Activated T-helper 17 cell treated with anti-CD3 and anti-CD28 coated beads, Interleukin-2, amount 50 U/mL, for 72 hours (primary cell): ENCODE measurements at places on chromosomes 3 and 15. TPM values are rescaled to one million over a fixed set of nuclear protein-coding genes. Genes with fewer than 3 reads are reported as not detected.

CERS3 gene
- 1.0 TPM for total RNA-seq

GRCh38 chr15:66290007-66290406 is 3.4 kb upstream of the DIS3L start:
- ATAC-seq, result no peak

DNA sequence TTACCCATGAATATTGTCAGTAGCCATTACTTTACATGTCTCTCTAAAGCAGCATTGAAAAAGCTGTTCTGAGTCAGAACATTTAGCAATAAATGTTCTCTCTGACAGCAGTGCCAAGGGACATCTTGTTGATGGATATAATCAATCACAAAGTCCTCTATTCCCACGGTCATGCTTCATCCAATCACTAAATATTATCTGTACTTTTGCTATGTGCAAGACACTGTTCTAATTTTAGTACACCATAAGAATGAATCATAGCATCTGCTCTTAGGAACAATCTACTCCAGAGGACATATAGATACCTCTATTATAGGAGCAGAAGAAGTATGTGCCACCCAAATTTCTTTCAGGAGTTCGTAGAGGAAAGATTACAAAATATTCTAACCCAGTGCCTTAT is 142.5 kb upstream of the MBNL1 start:
- peak; percentile 22 for ATAC-seq

DNA sequence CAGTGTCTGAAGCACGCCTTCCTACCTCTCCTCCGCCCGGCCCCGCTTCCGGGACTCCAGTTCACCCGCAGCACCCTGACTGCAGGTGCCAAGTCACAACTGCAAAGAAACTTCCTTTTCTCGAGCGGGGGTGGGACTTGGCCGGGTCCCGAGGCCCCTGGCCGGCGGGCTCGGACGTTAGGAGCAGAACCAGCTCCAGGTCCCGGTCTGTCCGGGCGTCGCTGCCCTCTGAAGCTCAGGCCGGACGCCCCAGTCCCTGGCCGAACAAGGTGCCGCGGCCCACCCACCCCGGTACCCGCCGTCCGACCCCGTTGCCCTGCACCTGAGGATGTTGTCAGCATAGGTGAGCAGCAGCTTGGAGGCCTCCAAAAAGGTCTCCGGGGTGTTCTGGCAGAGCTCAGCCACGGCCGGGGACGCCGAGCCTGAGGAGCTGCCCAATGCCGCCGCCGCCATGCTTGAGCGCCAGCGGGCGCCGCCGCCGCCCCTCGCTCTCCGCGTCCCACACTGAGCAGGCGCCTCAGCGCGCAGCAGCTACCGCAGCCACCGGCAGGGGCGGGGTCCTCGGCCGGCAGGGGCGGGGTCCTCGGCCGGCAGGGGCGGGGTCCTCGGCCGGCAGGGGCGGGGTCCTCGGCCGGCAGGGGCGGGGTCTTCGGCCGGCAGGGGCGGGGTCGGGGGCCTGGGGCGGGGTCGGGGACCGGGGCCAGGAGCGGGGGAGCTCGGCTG is at the start of gene NGLY1:
Gene NGLY1 (minus strand): TSS at position 506 of the 723 bp plus-strand sequence. CDS start 53 bp downstream, at position 453.
- peak; percentile 89 for ATAC-seq

FAM43A gene
- total RNA-seq, result 32.6 TPM

CCNDBP1 gene
- 63.1 TPM for total RNA-seq

COL7A1 gene
- total RNA-seq, result 6.1 TPM

SKOR1 gene
- total RNA-seq, result 0.13 TPM

DNA sequence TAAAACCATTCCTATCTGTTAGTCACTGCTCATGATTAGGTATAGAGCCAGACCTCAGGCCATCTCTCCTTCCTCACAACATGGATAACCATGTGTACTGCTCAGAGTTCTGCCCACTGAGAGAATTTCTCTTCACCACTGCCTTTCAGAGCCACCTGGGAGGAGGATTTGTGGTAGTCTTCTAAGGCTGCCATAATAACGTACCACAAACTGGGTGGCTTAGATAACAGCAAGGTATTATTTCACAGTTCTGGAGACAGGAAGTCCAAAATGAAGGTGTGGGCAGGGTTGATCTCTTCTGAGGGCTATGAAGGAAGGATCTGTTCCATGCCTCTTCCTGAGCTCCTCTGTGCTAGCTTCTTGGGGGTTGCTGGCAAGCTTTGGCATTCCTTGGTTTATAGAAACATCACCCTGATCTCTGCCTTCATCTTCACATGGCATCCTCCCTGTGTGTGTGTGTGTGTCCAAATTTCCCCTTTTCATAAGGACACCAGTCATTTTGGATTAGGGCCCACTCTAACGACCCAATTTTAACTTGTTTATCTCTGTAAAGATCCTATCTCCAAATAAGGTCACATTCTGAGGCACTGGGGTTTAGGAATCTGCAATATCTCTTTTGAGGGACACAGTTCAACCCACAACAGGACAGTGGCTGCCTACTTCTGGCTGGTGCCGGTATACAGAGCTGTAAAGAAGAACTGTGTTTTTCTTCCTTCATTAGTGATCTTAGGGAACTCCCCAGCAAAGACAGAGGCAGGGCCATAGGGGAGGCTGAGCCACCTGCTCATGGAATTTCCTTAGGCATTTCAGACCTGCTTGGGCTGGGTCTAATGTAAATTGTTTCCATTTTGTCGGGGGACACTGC is 42.1 kb upstream of the NOX5 start:
- no peak for ATAC-seq

GRCh38 chr3:12107071-12107713 is 51.5 kb downstream of the TIMP4 start:
- no peak for ATAC-seq

DNA sequence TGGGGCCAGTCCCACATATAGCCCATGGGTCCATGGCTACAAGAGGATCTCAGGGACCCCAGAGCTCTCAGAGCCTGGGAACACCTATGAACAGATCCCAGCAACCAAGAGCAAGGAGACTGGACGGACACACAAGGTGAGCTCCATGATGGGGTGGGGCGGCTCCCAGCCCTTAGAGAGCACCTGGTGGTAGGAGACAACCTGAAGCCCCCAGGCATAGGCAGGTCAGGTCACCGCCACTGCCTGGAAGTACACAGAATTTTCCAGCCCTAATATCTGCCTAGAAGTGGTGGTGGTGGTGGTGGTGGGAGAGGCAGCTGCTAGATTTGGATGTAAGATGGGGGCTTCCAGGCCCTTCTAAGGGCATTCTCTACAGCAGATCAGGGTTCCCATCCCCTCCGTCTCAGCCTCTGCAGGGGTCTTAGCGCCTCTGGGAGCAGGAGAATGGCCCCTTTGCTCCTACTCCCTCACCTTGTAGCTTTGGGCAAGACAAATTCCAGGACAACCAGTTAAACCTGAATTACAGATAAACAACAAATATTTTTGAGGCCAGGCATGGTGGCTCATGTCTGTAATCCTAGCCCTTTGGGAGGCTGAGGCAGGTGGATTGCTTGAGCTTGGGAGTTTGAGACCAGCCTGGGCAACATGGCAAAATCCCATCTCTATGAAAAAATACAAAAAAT is 9.2 kb downstream of the SH2D7 start:
- no peak for ATAC-seq

GRCh38 chr3:143201870-143202752 is 82.5 kb downstream of the CHST2 start:
- ATAC-seq, result no peak

DNA sequence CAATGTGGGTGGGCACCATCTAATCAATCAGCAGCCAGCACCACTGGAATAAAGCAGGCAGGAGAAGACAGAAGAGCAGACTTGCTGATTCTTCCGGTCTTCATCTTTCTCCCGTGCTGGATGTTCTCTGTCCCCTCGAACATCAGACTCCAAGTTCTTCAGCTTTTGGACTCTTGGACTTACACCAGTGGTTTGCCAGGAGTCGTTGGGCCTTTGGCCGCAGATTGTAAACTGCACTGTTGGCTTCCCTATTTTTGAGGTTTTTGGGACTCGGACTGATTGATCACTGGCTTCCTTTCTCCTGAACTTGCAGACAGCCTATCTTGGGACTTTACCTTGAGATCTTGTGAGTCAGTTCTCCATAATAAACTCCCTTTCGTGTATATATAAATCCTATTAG is 292.8 kb downstream of the BCHE start:
- no peak for ATAC-seq

DNA sequence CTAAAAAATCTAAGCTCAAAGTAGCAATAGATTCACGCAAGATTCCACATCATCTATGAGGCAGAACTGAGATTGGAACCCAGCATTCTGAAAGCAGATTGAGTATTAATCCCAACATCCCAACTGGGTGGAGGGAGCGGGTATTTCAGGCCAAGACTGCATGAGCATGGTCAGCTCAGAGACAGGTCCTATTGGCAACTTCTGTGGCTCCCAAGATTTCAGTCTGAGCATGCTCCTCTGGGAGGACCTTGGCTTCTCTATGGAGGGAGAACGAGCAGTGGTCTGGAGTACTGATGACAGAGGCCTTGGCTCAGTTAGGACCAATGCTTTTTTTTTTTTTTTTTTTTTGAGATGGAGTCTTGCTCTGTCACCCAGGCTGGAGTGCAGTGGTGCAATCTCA is 4.0 kb upstream of the ITGA11 start:
- no peak for ATAC-seq

TGM5 gene
- 0.61 TPM for total RNA-seq

DNA sequence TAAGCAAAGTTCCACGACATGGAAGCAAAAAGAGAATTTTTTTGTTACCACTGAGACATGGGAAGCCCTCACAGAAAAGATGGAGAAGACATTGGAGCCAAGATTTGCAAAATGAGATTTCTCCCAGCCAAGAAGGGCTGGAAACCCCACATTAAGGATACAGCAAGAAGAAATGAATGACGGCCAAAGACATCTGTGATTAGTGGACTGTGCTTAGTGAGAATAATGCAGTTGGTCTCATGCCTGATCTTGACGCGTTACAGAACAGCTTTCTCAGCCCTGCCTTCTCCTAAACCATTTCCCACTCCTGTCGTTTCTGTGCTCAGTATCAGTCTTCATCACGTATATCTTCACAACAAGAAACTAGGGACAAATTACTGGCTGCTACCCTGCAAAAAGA is 45.8 kb upstream of the ARRDC4 start:
- ATAC-seq, result no peak

FANCI gene
- total RNA-seq, result 210 TPM

SLC12A1 gene
- not detected for total RNA-seq

SEMA4B gene
- 17.3 TPM for total RNA-seq

- ATAC-seq, result no peak
These were observed 120.9 kb downstream of the DTWD1 start for GRCh38 chr15:49741712-49742111.

GPR62 gene
- total RNA-seq, result not detected

GCNT3 gene
- not detected for total RNA-seq

ADGRG7 gene
- not detected for total RNA-seq

DNA sequence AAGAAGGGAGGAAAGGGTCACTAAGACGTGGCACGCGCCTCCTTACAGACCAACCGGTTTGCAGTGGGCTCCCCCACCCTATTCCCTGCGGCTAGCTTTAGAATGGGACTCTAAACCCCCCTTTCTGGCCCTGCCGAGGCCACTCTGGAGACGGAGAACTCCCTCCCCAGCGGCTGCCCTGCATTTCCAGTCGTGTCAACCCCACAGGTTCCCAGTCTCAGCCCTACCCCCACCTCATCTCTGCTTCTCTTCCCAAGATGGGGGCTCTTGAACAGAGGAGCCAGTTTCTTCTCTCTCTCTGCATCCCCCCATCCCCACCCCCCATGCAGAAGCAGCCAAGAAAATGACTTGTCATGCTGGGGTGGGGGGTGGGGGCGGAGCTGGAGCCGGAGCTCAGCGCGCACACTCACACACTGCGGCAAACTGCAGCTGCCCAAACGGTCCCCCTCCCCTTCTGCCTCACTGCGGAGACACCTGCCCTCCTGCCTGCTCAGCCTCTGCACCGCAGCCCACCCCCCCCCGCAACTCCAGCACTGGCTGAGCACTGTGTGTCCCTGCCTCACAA is 871 bp downstream of the MAP1A start:
- no peak for ATAC-seq

DNA sequence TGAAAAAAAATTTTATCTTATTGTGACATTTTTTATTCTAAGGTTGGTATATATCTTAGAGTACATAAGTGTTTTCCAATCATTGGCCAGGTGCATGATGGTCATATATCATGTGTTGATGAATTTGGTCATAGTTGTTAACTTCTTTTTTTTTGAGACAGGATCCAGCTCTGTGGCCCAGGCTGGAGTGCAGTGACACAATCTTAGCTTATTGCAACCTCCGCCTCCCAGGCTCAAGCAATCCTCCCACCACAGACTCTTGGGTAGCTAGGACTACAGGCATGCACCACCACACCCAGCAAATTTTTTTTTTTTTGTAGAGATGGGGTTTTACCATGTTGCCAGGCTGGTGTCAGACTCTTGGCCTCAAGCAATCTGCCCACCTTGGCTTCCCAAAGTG is 44.0 kb downstream of the PCCB start:
- no peak for ATAC-seq

GOLGA8Q gene
- not detected for total RNA-seq

ZDHHC19 gene
- total RNA-seq, result not detected

GRCh38 chr3:108404368-108404767 is 106.0 kb downstream of the MYH15 start:
- no peak for ATAC-seq

DPPA2 gene
- total RNA-seq, result not detected

DNA sequence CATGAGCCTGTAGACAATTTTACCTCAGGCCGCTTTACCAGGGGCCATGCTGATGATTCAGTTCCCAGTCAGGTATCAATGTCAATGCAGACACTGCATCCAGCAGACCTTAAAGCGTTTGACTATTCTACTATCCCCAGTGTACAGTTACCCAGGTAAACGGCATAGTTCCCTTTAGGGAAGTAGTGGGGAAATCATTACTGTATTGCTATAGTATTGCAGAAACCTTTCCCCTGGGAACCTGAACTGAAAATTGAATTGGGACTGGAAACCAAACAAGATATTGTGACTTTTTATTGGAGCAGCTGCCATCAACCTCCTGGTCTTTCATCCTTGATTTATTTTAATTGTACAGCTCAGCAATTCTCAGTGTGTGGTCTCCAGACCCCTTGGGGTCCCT is 6.6 kb upstream of the INAFM2 start:
- no peak for ATAC-seq

HEMK1 gene
- 99.2 TPM for total RNA-seq

- no peak for ATAC-seq
These were observed 749 bp downstream of the SRGAP3 start for GRCh38 chr3:9248522-9249271.

DNA sequence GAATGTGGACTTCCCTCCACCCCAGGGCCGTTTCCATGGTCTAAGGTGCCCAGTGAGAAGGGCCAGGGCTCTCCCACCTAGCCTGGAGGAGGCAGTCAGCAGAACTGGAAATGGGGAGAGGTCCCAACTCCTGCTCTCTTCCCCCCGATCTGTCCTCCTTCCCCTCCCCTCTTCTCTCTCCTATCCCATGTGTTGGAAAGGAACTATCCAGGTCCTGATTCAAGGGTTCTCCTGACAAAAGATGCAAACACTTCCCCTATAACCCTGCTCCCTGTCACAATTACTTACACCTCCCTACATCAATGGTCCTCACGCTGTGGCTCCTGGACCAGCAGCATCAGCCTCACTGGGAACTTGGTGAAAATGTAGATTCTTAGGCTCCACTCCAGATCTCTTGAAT is 6.0 kb downstream of the CIB2 start:
- no peak for ATAC-seq

GRCh38 chr3:146342989-146343388 is 92.1 kb upstream of the PLSCR4 start:
- ATAC-seq, result no peak

GRCh38 chr15:63218100-63218808 is 28.8 kb downstream of the RAB8B start:
- ATAC-seq, result no peak

GRCh38 chr15:73424506-73424905 is 18.5 kb upstream of the REC114 start:
- no peak for ATAC-seq

PRR23E gene
- not detected for total RNA-seq

- ATAC-seq, result peak; percentile 67
These were observed 76.0 kb downstream of the HMG20A start for GRCh38 chr15:77496715-77497109.

GRCh38 chr3:9795207-9795606 is 2.3 kb downstream of the ARPC4 start:
- ATAC-seq, result no peak
